ENCODE measurements at places on chromosomes 13 and 19.
A peak's percentile ranks its signal among the peaks of the same experiment; 100 is the strongest.

- DNase-seq, result peak; percentile 6
These were observed 154.2 kb downstream of the TM9SF2 start for GRCh38 chr13:99655351-99656091.

- DNase-seq, result no peak
These were observed 649.1 kb upstream of the SLC10A2 start for GRCh38 chr13:103715335-103715734.

GRCh38 chr13:89584058-89584620 lies 1763.3 kb upstream of the MIR17HG start:
- DNase-seq, result no peak

DNA sequence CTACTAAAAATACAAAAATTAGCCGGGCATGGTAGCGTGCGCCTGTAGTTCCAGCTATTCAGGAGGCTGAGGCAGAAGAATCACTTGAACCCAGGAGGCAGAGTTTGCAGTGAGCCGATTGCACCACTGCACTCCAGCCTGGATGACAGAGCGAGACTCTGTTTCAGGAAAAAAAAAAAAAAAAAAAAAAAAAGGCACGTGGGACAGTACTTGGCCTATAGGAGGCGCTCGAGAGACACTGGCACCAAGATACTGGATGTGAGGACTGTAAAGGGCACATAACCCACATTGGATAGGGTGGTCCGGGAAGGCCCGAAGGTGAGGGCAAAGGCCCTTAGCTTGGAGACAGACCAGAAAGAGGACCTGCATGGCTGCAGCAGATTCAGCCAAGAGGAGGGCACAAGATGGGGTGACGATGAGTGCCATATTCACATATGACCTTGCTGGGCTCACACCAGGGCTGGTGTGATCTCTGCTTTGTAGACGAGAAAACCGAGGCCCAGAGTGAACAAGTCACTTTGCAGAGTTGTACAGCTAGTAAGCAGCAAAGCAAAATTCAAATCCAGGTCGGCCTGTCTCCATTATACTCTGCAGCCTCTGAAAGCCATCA lies 89.4 kb downstream of the DPF1 start:
- DNase-seq, result peak; percentile 34

Data from body of pancreas (tissue), 4 donors.